ENCODE measurements at places on chromosomes 7 and 10.

- no peak for DNase-seq
Observed at GRCh38 chr7:144142187-144142586, 19.2 kb downstream of the OR2A14 start.

DNA sequence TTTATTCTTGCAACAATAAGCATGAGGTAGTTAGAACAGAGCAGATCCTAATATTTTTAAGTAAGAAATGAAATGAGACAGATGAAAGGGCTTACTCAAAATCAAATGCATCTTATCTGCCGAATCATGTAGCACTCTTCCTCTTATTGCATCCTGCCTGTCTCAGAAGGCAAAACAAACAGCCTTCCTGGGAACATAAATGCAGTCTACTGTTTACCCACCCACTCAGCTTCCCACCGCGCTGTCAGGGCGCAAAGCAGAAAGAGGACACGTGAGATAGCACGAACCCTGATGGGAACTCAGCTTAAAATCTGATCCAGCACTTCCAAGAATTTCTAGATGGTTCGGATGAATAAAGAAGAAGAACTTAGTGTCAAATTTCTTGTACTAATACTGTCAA lies 114.4 kb upstream of the CDK1 start:
- DNase-seq: no peak

DNA sequence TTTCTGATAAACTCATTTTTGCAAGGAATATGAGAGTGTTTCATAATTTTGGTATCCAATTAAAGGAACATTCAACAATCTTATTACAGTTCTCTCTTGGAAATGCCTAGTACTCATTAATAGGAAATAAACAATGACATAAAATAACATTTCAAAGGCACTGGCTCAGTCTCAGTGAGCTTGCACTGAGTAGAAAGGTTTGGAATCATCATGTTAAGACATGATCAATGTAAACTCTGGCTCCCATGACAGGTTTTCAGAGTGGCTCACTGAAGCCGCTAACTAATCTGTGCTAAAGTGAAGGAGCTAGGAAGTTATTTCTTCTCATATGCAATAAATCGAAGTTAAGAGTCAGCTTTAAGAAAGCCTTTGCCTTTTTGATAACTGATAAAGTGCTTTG lies 203.3 kb upstream of the HGF start:
- DNase-seq: no peak

DNA sequence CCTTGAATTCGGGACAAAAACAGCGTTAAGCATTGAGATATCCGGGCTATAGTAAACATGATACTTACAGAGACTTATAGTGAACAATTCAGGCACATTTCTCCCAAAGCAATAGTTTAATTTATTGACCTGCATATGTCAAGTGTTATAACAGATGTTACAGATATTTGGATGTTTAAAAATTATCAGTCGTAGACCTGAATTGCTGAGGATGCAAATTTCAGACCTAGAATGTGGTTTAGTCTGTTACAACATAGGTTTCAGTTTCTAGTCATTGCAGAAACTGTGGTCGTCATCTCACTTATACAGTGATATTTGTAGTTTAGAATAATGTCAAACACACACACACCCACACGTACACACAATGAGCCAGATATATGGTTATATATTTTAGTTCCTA lies 85.2 kb downstream of the VTI1A start:
- no peak for DNase-seq

DNA sequence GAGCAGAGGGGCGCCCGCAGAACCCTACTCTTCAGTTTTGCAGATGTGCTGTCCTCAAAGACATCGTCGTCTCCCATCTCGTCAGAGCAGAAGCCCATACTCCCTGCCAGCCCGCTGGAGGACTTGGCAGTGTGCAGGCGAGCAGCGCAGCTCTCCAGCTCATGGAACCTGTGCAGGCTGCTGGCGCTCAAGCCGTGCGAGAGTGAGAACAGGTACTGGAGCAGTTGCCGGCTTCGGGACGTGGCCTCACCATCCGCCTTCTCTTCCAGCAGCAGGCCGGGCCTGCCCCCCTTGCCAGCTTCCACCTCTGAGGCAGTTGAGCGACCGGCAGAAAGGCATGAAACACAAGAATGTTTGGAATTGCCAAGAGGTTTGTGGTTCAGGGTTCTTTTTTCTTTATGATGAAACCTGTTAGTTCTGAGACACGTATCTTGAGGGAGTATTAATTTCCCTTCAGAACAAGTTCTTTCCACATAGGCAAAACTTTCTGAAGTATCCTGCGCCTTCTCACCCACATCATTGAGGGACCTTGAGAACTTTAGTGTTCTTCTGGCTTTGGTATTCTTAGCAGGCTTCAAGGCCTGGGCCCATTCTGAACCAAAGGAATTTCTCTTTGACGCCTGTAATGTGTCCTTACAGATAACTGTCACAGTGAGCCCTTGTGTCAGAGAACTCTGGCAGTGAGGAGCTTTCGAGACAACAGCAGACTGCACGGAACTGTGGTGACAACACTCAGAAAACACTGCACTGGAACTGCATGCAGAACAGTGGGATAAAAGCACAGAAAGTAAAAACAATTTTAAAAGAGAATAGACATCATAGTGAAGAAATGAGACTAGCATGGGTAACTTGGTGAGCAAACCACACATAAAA lies 89.5 kb downstream of the ALOX5 start:
- no peak for DNase-seq

DNA sequence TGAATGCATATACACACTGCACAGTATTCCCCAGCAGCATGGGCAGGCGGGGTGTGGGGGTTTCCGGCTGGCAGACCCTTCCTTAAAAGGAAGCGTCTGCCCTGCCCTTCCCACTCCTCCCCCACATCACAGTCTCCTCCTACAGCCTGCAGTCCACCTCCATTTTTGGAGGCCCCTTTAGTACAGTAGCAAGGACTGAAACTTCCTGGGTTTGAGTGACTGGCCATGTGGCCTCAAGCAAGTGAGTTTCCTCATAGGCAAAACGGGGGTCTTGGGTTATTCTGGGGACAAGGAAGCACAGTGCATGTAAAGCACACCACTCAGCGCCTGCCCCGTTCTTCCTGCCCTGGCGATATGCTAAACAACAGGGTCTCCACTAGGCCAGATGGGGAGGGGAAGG lies 62.1 kb upstream of the COL13A1 start:
- DNase-seq: no peak

DNA sequence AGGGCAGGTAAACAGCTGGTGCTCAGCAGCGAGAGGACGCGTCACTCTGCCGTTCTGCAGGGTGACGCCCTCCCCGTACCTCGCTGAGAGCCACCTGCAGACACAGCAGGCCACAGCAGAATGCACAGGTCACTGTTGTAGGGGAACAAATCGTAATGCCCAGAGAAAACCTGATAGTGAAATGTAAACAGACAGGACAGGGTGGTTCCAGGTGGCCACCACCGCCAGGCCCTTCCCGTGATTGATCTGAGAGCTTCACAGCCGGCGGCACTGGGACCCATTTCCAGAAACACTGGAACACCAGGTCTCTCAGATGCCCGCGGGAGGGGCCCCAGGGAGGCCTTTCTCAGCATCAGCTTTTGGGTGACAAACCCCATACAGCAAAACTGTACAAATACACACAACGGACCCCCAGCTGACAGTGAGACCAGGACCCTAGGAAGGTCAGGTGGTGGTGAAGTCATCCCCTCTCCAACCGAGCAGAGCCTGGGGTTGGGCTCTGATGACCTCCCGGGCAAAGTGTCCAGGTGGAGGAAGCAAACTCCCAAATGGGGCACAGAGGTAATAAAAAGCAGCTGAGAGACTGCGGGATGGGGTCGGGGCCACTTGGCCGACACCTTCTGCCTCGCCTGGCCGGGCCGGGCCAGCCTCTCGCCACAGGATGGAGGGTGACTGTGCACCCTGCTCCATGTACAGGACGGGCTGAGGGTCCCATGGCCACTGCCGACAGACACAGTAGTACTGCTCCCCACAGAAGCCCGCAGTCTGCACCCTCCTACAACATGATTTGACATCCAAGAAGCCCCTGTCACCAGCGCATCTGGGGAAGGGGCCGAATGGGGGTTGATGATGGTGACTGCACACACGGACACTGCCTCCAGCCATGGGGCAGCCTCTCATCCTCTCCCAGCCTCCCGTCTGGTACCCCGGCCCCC lies 4.6 kb downstream of the BHLHA15 start:
- no peak for DNase-seq

- peak; percentile 69 for DNase-seq
Observed at GRCh38 chr10:125982260-125982948, 86.0 kb downstream of the FANK1 start.

- DNase-seq: no peak
Observed at GRCh38 chr10:102467971-102468438, 16.7 kb upstream of the C10orf95 start.

GRCh38 chr10:133245439-133246235 lies 8.0 kb downstream of the VENTX start:
- DNase-seq: peak; percentile 37

DNA sequence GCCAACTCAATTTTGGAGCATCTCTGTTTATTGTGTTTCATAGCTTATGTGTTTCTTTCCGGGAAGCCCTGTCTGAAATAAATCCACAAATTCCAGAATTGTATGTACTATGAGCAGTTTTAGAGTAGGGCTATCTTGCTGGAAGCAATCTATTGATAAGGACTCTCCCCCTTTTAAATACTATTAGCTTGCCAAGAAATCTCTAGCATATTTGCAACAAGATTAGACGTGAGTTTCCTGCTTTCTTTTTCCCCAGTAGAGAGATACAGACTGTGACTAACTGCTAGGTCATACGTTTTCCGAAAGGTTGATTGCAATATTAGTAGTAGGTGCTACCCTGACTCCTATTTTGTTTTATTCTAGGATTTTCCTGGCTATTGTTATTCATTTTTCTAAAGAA lies 277.0 kb downstream of the MALRD1 start:
- DNase-seq: no peak

DNA sequence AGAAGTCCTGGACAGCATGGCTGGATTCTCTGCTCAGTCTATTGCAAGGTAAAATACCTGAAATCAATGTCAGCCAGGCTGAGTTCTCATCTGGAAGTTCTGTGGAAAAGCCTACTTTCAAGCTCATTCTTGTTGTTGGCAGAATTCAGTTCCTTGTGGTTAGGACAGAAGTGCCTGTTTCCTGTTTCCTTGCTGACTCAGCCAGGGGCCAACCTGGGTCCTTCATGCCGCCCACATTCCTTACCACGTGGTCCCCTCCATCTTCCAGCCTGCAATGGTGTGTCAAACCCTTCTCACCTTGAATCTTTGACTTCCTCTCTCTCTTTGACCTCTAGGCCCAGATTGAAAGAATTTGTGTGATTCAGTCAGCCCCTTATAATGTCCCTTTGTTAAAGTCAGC lies 197.1 kb upstream of the STK17A start:
- DNase-seq: no peak

Data from A549 (cell line).